ENCODE measurements at places on chromosomes 3 and 15. TPM values are rescaled to one million over a fixed set of nuclear protein-coding genes. Genes with fewer than 3 reads are reported as not detected.
A peak's percentile ranks its signal among the peaks of the same experiment; 100 is the strongest.

DNA sequence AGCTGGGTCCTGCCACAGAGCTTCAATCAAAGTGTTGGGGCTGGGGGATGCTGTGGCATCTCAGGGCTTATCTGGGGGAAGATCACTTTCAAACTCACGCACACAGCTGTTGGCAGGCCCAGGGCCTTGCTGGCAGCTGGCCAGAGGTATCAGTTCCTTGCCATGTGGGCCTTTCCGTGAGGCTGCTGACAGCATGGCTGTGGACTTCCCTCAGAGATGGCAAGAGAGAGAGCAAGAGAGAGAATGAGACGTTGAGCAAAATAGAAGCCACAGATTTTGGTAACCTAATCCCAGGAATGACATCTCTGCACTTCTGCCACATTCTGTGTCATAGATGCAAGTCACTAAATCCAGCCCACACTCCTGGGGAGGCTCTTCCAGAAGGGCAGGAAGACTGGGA, 91.0 kb downstream of the TPRG1 start:
- no peak overlapping the region for H3K27ac ChIP-seq
- no peaks in the 10 kb centered on the region for H3K36me3 ChIP-seq
- H3K4me1 ChIP-seq = no peaks in the 10 kb centered on the region
- DNase-seq = no peak

DNA sequence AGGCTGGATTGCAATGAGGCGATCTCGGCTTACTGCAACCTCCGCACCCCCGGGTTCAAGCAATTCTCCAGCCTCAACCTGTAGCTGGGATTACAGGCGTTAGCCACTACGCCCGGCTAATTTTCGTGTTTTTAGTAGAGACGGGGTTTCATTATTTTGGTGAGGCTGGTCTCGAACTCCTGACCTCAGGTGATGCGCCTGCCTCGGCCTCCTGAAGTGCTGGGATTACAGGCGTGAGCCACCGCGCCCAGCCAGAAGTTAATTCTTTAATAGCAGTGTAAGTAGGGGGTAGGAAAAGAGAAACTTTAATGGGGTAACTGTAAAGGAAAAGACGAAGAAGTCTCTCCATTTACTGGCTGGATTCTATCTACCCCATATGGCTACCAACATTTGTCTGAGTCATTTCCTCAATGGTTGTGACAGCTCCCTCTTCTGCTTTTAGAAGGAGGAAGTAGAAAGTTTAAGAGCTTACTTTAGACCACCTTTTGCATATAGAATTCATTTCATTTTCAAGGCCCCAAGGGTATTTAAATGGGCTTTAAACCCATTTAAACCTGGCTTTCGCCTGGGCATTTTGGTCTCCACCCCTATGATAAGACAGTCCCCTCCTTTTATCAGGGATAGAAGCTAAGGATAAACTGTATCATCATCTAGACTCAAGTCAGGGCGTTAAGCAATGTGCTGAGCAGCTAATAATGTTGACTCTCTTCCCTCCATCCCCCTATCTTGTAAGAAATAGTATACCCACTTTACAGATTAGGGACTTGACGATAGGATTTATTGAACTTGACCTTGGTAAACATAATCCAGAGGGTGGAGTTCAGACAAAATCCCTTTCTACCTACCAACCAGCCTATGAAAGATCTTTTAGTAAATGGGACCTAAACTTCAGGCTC, 1.1 kb upstream of the CDV3 start:
- H3K36me3 ChIP-seq = peaks cover 35% of the 10 kb centered on the region
- H3K4me3 ChIP-seq = peak overlapping the region; percentile 4
- H3K27me3 ChIP-seq = no peaks in the 10 kb centered on the region
- no peak for DNase-seq
- H3K27ac ChIP-seq = peak overlapping the region; percentile 82
- H3K4me1 ChIP-seq = peaks cover 71% of the 10 kb centered on the region

GRCh38 chr3:131630807-131631206, 128.0 kb upstream of the MRPL3 start:
- H3K4me3 ChIP-seq = no peak overlapping the region
- no peak for DNase-seq
- H3K4me1 ChIP-seq = no peaks in the 10 kb centered on the region
- no peaks in the 10 kb centered on the region for H3K27me3 ChIP-seq

DNA sequence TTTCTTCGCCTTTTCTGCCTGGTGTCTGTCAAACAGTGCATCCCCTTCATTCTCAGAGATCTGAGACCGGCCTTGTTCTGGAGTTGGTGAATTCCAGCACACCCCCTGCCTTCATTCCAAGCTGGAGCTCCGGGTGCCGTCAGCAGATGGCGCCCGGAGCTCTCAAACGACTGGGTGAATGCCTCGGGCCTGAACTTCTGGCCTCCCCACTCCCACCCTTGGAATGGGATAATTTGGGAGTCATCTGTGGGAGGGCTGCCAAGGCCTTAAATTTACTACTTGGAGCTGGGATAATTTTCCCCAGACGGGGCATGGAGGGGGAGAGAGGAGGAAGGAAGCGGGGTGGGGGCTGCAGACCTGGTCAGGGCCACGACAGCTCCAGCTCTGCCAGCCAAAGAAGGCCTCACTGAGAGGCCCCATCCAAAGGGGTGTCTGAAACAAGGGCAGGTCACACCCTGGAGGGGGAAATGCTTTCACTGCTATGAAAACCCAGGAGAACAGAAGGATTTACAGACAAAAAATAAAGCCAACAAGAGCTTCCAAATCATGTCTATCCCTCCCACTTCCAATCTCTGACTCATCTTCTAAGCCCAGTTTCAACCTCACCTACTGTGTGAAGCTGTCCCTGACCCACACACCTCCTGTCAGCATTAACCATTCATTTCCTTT, 187.9 kb downstream of the OPA1 start:
- no peak overlapping the region for H3K4me3 ChIP-seq
- no peaks in the 10 kb centered on the region for H3K27me3 ChIP-seq
- peak; percentile 78 for DNase-seq

DNA sequence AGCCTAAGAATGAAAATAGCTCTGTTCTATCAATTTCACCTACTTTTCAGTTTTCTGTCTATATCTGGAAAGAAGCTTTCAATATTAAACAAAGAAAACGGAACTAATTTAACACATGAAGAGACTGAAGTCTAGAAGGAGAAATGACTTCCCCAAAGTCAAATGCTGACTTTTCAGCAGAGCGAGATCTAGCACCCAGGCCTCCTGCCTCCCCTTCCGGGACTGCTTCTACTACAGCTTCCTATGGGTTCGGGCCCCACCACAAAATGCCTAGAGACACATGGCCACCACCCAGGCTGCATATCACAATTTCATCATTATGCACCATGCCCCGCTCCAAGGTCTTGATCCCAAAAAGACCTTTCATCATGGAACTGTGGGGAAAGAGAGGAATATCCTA, 104.5 kb downstream of the SST start:
- DNase-seq = no peak
- no peak overlapping the region for H3K27ac ChIP-seq
- H3K4me3 ChIP-seq = no peak overlapping the region
- peaks cover 34% of the 10 kb centered on the region for H3K4me1 ChIP-seq
- no peaks in the 10 kb centered on the region for H3K36me3 ChIP-seq
- no peaks in the 10 kb centered on the region for H3K27me3 ChIP-seq

DNA sequence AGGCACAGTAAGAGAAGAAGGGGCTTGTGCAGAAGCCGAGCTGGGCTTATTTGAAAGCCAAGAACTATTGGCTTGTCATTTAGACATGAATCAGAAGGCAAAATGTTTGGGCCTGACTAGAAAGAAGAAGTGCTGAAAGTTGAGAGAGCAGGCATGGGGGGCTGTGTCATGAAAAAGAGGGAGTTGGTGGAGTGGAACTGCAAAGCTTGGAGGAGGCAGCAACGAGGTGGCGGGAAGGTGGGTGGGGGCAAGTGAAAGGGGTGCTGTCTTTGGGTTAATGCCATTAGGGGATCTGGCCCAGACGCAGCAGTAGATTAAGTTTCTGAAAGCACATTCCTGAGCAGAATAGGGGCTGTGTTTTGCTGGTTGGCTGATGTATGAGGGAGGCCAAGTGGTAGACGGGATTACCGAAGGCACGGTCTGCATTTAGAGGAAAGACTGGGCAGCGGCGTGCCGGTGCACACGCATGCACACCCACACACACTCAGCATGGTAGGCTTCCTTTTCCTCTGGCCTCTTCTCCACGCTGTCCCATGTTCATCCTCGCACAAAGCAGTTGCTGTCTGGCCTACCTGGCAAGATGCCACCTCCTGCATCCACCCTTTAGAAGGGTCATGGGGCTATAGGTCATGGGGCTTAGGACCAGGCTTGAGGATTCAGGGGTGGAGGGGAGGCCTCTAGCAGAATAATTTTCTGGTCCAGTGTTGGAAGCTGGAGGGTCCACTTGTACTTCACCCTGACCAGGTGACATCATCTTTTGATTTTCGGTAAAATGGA, 43.0 kb downstream of the BOC start:
- DNase-seq = no peak
- no peaks in the 10 kb centered on the region for H3K4me1 ChIP-seq

- no peak for DNase-seq
- H3K36me3 ChIP-seq = no peaks in the 10 kb centered on the region
- H3K27me3 ChIP-seq = no peaks in the 10 kb centered on the region
- no peak overlapping the region for H3K4me3 ChIP-seq
- peak overlapping the region; percentile 32 for H3K27ac ChIP-seq
These were observed 57.2 kb upstream of the SMAD6 start for GRCh38 chr15:66644869-66645268.

- H3K4me1 ChIP-seq = no peaks in the 10 kb centered on the region
- no peak overlapping the region for H3K27ac ChIP-seq
- H3K27me3 ChIP-seq = no peaks in the 10 kb centered on the region
These were observed 148.4 kb downstream of the CNTN4 start for GRCh38 chr3:2246873-2247648.

- no peaks in the 10 kb centered on the region for H3K27me3 ChIP-seq
- H3K36me3 ChIP-seq = no peaks in the 10 kb centered on the region
- no peak overlapping the region for H3K4me3 ChIP-seq
- no peak overlapping the region for H3K27ac ChIP-seq
- DNase-seq = no peak
These were observed 310.9 kb downstream of the BCHE start for GRCh38 chr3:165526367-165526766.

DNA sequence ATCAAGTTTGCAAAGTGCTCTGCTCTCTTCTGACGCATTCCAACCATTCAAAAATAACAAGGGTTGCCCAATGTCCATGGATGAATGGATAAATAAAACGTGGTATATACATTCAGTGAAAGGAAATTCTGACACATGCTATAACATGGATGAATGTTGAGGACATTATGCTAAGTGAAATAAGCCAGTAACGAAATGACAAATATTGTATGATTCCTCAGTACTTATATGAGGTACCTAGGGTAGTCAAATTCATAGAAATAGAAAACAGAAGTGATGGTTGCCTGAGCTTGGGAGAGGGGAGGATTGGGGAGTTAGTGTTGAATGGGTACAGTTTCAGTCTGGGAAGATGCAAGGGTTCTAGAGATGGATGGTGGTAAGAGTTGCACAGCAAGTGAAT, 33.9 kb downstream of the SH3BP5 start:
- no peak overlapping the region for H3K4me3 ChIP-seq
- H3K27ac ChIP-seq = no peak overlapping the region
- DNase-seq = no peak

- H3K36me3 ChIP-seq = no peaks in the 10 kb centered on the region
- H3K27ac ChIP-seq = no peak overlapping the region
- DNase-seq = no peak
- H3K27me3 ChIP-seq = no peaks in the 10 kb centered on the region
- H3K4me3 ChIP-seq = no peak overlapping the region
- no peaks in the 10 kb centered on the region for H3K4me1 ChIP-seq
These were observed 213.2 kb downstream of the CADM2 start for GRCh38 chr3:85171976-85172375.

GRCh38 chr15:51307811-51308210, 30.6 kb downstream of the CYP19A1 start:
- no peaks in the 10 kb centered on the region for H3K27me3 ChIP-seq
- no peak overlapping the region for H3K27ac ChIP-seq
- peaks cover 29% of the 10 kb centered on the region for H3K4me1 ChIP-seq
- no peaks in the 10 kb centered on the region for H3K36me3 ChIP-seq

DNA sequence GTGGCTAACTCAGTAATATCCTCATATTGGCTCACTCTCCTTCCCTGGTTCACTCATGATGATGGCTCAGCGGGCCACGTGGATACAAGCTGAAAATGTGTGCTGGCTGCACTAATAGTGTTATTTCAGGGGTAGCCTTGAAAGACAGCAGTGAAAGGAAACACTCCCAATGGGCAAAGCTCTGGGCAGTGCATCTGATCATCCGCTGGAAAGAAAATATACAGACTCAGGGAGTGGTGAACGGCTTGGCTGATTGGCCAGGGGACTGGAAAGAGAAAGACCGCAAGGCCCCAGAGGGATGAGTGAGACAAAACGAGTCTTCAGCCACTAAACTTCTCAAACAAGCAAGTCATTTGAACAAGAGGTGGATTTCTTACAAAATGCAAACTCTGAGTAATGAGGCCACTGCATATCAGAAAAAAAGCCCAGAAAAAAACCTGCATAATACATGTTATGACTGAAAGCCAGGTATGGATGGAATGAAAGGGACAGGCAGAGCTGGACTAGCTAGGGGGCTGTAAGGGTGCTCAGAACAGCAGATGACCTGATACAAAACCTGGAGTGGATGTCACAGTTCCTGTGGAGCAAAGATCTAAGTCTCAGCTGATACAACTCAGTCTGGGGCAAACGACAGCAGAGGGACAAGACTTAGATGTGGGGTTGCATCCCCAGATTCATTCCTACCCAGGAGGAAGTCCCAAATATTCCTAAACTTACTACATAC, 33.3 kb downstream of the CMTM6 start:
- H3K4me1 ChIP-seq = peaks cover 29% of the 10 kb centered on the region
- no peaks in the 10 kb centered on the region for H3K27me3 ChIP-seq
- DNase-seq = no peak
- no peak overlapping the region for H3K4me3 ChIP-seq
- H3K27ac ChIP-seq = peak overlapping the region; percentile 27

- H3K4me1 ChIP-seq = no peaks in the 10 kb centered on the region
- H3K36me3 ChIP-seq = no peaks in the 10 kb centered on the region
- H3K27ac ChIP-seq = no peak overlapping the region
These were observed 489.2 kb downstream of the FGF12 start for GRCh38 chr3:192237992-192238608.

The KCNMB2 gene
- total RNA-seq = not detected

The ELL3 gene
- 2.8 TPM for total RNA-seq

The MYZAP gene
- 0.72 TPM for total RNA-seq

The TMEM158 gene
- total RNA-seq = 11.4 TPM

The CNTN4 gene
- not detected for total RNA-seq

The P3H2 gene
- total RNA-seq = 166 TPM

The MEIS2 gene
- total RNA-seq = 4.2 TPM

The ALDH1L1 gene
- total RNA-seq = not detected
